ENCODE measurements at places on chromosomes 3 and 15.

- no peak for DNase-seq
Observed at GRCh38 chr3:137970914-137971831, 38.8 kb upstream of the CLDN18 start.

DNA sequence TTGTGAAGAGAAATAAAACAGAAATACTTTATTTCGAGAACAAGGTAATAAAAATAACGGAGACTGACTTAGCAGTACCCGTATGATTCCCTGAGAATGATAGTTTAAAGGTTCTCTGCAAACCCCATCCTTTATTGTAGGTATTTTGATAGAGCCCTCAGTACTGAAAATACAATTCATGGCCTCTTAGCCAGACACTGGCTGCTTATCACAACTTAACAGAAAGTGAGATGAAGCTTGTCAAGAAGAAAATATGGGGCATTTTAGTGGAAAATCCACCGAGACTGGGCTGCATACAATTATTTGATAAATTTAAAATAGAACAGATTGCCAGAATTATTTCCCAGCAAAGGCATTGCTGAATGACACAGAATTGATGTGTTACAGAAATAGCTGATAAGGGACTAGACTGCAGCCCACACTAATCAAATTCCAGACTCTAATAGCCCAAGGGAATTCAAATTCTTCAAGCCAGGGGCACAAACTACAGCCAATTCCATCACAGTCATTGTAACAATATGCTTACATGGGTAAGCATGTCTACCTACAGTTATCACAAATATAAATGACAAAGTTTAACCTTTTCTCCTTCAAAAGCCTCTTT lies 521.9 kb downstream of the PLOD2 start:
- DNase-seq: no peak

GRCh38 chr3:74624301-74624700 lies 9.8 kb upstream of the CNTN3 start:
- DNase-seq: no peak

DNA sequence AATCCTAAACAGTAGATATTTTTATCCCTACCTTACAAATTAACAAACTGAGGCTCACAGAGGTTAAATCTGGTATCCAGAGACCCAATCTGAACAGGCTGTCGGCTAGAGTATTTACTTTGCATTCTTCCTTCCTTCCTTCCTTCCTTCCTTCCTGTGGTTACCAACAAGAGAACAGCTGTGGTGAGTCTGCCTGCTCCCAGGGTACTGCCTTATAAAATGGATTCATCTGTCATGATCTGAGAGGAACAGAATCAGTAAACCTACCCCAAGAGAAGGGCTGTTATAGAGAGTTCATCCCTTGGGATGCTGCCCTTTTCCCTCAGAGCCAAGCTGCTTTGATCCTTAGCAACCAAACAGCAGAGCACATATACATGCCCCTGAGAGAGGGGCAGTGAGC lies 3.6 kb downstream of the GADL1 start:
- no peak for DNase-seq

- DNase-seq: no peak
Observed at GRCh38 chr3:177427540-177427939, 230.3 kb upstream of the TBL1XR1 start.

DNA sequence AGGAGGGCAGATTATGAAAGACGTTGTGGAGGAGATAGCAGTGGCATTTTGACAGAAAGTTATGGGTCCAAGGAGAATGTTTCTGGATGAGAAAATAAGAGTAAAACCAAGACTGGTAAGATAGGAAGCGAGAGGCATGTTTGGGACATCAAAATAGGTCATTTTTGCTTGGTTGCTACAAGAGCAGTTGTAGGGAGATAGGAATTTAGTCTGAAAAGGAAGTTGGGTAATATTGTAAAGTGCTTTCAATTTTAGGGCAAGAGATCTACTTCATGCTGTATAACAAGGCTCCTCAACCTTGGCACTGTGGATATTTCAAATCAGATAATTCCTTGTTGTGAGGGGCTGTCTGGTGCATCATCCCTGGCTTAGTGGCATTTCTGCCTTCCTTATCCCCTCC lies 118.0 kb upstream of the DPH6 start:
- no peak for DNase-seq

- DNase-seq: no peak
Observed at GRCh38 chr3:179788996-179789395, 136.2 kb downstream of the USP13 start.

- no peak for DNase-seq
Observed at GRCh38 chr15:46654993-46655392, 1020.2 kb downstream of the SQOR start.

DNA sequence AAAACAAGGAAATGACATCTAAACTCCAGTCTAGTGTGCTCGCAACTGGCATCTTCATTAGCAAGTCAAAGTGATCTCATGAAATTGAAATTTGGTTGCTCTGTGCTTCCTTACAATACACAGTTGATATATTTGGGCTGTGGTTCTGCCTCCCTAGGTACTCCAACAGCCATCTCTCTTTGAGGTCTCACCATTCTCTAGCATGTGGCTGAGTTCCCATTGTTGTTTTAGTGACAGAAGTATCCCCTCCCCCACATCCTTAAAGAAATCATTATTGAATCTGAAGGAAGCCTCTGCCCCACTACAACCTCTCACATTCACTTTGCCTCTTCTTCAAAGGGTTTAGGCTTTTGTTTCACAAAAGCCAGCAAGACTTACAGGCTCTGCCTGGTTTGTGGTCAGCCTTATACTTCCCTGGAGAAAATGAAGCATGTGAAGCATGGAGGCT lies 516.5 kb downstream of the NLGN1 start:
- no peak for DNase-seq

DNA sequence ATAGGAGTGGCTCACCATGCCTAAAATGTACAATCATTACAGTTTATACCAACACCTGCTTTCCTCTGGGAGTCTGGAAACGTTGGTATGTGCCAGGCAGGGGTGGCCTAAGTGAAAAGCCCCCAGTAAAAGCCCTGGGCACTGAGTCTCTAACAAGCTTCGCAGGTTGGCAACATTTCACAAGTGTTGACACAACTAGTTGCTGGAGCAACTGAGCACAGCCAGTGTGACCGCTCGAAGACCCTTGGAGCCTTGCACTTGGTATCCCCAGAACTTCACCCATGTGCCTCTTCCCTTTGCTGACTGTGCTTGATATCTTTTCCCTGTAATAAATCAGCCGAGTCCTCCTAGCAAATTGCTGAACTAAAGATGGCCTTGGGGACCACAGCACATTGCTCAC lies 2.7 kb downstream of the RIOX2 start:
- DNase-seq: no peak

DNA sequence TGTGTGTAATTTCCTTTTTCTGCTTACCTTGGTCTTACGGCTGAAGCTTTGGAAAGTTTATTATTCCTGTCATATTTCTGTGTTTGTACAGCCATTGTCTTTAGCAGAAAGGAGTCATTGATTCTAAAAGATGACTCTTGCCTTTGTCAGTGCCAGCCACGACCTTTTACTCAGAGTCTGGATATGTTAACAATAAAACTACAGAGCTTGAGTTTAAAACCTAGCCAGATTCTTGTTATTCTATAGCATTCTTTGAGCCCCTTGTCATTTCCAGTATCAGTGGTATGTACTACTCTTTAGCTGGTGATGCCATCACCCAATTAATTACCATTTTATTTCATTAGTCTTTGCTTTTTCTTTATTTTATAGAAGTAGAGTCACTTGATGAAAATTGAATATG lies 142.4 kb downstream of the TCF12 start:
- DNase-seq: no peak

GRCh38 chr3:22157848-22158247 lies 406.8 kb upstream of the ZNF385D start:
- DNase-seq: no peak

DNA sequence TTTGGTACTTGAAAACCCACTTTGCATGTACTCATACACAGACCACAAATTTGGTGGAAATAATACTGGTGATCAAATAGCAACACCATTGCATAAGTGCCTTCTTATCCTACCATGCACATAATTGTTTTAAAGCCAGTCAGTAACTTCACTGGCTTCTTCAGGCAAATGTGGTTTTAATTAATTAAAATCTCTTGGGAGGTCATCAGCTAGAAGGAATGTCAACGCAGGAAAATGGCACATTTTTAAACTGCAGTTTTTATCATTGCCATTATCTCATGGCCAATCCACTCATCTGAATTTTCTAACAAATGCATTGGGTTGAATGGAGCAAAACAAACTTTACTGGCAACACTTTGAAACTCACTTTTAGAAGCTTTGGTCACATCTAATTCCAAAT lies 105.7 kb upstream of the ZPLD1 start:
- no peak for DNase-seq

DNA sequence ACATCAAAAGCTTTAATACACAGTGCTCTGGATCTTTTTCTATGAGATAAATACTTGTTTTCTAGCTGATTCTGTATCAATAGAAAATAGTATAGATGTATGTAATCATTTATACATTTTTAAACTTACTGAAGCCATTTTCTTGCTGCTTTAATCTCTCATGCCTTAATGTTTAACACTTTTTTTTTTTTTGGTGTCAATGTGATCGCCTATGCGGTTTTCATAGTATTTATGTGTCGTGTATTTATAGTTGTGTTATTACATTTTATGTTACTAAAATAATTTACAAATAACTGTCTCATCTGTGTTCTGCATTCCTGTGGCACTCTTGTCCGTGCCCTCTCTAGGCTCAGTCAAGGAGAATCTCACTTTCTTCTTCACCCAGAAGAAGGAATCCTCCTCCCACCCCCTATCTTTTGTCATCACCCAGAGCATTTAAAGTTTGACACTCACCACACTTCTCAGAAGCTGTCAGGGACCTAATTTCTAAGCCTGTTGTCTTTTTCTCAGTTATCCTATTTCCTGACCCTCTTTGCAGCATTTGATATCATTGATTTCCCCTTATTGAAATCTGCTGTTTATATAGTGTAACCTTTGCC lies 21.4 kb upstream of the GPR171 start:
- no peak for DNase-seq

DNA sequence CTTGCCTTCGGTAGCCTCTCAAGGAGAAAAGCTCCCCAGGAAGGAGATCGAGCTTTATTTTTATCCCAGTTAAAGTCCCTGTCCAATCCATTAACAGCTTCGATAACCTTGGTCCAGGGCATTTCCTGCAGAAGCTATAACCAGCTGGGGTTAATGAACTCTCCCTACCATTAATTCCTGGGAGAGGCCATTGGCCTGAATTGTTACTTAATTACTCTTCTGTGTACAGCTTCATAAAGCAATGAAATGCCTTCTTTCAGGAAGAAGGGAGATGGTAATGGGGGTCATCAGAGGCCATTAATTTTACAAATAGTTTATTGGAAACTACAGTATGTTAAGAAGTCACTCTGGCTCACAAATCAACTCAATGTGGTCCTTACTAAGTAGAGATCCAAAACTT lies 1.9 kb upstream of the TMCO5A start:
- no peak for DNase-seq

- DNase-seq: no peak
Observed at GRCh38 chr3:42010530-42010929, 48.6 kb upstream of the ULK4 start.
